ELF-1 (cell line): ENCODE measurements at places on chromosomes 11 and 22.

GRCh38 chr11:24870048-24870447 is 373.2 kb downstream of the LUZP2 start:
- DNase-seq, result no peak

GRCh38 chr11:21968702-21969101 is 224.2 kb upstream of the ANO5 start:
- no peak for DNase-seq

DNA sequence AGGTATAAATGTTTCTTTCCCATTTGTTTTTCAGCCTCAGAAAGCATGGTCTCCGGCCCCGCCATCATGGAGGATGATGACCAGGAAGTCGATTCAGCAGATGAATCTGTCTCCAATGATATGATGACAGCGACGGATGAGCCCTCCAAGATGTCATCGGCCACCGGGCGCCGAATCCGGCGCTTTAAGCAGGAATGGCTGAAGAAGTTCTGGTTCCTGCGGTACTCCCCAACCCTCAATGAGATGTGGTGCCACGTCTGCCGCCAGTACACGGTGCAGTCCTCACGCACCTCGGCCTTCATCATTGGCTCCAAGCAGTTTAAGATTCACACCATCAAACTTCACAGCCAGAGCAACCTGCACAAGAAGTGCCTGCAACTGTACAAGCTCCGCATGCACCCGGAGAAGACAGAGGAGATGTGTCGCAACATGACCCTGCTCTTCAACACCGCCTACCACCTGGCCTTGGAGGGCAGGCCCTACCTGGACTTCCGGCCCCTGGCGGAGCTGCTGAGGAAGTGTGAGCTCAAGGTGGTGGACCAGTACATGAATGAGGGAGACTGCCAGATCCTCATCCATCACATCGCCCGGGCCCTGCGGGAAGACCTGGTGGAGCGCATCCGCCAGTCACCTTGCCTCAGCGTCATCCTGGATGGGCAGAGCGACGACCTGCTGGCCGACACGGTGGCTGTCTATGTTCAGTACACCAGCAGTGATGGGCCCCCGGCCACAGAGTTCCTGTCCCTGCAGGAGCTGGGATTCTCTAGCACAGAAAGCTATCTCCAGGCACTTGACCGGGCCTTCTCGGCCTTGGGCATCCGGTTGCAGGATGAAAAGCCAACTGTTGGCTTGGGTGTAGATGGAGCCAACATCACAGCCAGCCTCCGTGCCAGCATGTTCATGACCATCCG is 59.9 kb downstream of the SYT13 start:
- DNase-seq, result no peak

DNA sequence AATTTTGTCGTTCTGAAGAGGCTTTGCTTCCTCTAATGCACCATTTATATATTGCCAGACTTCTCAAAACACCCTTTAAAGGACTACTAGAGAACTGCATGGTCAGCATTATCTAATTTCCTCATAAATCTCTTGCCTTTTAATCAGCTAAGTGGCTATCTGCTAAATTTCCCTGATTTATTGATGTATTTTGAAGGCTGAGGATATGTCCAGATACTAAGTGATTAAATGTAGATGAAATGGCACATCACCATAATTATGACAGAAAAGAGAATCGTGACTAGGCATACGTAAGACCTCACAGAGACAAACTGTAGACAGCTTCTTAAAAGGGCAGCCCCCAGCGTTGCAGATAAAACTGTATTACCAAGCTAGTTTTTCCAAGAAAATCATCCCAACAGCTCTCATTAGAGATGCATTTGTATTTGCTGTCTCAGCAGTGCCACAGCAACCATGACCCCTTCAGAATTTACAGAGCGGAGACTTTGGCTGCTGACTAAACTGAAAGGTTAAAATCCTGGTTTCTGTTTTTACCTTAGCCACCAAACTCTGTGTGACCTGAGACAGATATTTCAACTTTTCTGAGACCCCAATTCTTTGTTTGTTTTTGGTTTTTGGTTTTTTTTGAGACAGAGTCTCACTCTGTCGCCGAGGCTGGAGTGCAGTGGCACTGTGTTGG is 67.1 kb upstream of the SLN start:
- no peak for DNase-seq

DNA sequence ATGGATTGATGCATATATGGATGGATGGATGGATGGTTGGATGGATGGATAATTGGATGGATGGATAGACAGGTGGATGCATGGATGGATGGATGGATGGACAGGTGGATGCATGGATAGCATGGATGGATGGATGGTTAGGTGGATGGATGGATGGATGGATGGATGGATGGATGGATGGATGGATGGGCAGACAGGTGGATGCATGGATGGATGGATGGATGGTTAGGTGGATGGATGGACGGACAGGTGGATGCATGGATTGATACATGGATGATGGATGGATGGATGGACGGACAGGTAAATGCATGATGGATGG is 52.5 kb downstream of the MACROD1 start:
- no peak for DNase-seq

- DNase-seq, result no peak
Observed at GRCh38 chr11:60195923-60196368, 13.1 kb upstream of the MS4A6A start.

DNA sequence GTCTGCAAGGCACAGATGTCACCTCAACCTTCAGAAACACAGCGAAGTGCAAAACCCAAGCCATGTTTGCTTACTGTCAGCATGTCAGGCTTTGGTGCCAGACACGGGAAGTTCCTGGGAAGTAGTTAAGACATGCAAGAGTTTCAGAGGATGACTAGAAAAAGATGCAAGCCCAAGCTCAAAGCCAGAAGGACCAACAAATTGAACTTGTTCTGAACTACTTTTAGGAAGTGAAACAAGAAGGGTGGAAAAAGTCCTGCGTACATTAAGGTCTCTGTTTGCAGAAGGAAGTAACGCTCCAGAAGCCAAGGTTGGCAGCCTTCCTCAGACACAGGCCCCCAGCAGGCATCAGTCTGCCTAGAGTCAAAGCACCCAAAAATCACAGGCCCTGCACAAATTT is 2.6 kb downstream of the AP1B1 start:
- DNase-seq, result no peak

DNA sequence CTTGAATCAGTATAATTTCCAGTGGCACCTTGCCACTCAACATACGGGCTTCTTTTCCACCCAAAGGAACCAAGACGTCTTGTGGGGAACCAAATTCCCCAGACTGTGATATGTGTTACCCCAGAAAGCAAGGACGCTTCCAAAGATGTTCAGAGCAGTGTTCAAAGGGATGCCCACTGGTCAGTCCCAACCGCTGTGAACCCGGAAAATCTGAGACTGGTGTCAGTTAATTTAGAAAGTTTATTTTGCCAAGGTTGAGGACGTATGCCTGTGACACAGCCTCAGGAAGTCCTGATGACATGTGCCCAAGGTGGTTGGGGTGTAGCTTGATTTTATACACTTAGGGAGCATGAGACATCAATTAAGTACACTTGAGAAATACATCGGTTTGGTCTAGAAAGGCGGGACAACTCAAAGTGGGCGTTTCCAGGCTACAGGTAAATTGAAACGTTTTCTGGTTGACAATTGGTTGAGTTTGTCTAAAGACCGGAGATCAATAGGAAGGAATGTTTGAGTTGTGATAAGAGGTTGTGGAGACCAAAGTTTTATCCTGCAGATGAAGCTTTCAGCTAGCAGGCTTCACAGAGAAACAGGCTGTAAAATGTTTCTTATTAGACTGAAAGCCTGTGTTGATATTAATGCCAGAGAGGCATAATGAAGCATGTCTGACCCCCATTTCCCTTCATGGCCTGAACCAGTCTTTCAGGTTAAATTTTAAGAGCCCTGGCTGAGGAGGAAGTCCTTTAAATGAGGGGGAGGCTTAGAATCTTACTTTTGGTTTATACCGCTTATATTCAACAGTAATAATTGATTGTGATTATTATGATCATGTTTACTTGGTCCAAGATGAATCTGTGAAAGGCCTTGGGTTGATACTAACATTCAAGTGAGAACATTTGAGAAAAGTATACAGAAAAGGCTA is 6.8 kb downstream of the APOL3 start:
- DNase-seq, result no peak

GRCh38 chr22:29587938-29588699 is 7.2 kb upstream of the NIPSNAP1 start:
- no peak for DNase-seq

DNA sequence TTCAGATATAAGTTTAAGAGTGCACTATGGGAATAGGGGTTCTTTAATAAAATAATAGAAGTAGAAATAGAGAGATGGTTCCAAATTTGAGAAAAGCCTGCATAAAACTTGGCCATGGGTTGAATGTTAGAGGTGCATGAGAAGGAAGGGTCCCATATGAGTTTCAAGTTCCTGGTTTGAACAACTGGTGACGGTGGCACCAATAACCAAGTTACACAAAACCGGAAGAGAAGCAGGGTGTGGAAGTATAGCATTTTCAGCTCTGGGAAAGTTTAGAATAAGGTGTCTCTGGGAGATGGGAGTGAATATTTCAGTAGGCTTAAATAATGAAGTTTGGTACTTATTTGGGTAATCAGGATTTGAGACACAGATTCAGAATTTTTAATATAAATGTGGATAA is 2.4 kb downstream of the CASP1 start:
- no peak for DNase-seq

- DNase-seq, result no peak
Observed at GRCh38 chr11:87298155-87298554, 260.4 kb downstream of the TMEM135 start.

DNA sequence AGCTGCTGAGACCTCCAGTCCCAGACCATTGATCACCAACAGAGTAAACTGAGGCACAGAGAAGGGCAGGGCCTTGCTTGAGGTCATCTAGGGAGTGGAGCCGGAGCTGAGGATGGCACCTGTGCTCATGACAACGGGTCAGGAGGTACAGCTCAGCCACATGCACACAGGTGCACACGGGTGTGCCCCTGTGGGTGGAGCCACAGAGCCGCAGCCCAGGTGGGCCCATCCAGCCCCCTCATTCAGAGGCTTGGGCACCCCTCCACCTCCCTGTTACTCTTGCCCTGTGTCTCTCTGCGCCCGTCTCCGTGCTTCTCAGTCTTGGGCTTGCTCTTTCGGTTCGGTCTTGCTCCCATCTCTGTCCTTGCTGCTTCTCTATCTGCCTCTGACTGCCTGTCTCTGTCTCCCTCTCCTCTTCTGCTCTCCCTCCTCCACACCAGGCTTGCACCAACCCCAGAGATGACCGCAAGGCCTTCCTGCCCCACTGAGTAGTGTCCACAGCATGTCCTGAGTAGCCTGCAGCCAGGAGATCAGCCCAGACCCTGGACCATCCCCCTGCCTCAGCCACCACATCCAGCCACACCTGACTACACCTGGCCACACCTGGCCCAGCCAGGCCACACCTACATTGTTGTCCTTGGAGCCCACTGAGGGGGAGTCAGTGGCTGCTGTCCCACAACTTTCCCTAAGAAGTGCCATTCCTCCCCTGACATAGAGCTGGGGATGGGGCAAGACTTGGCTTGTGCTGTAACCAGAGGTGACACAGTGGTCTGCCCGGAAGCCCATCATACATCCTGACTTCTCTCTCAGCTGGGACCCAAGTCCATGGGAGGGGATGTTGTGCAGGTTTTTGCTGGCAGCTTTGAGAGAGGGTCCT is 39.3 kb upstream of the CRYBB3 start:
- DNase-seq, result no peak

GRCh38 chr22:36492109-36492508 is 10.7 kb upstream of the TXN2 start:
- no peak for DNase-seq

DNA sequence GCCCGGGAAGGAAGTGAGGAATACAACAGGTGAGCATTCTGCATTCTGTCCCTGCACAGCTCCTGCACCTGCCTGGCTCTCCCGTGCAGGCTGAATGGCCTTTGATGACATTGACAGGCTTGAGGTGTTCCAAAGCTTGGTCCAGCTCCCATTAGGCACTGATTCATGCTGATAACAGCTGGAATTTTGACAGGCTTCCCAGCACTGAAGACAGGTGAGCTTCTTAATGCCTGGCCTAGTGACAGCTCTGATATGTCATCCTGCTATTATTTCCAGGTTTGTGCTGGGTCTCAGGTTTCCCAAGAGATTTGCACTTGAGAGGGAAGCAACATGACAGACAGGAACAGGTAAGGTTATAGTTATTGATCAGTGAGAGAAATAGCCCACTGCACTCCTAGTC is 58.0 kb upstream of the MTNR1B start:
- DNase-seq, result no peak

- no peak for DNase-seq
Observed at GRCh38 chr11:2452321-2453012, 7.7 kb downstream of the KCNQ1 start.

GRCh38 chr11:6483015-6483414 is 1.7 kb downstream of the TIMM10B start:
- no peak for DNase-seq

GRCh38 chr11:47572715-47573255 is 6.0 kb downstream of the KBTBD4 start:
- no peak for DNase-seq

GRCh38 chr22:17106785-17107546 is 14.2 kb downstream of the TMEM121B start:
- no peak for DNase-seq
